ENCODE measurements at places on chromosomes 4 and X.

DNA sequence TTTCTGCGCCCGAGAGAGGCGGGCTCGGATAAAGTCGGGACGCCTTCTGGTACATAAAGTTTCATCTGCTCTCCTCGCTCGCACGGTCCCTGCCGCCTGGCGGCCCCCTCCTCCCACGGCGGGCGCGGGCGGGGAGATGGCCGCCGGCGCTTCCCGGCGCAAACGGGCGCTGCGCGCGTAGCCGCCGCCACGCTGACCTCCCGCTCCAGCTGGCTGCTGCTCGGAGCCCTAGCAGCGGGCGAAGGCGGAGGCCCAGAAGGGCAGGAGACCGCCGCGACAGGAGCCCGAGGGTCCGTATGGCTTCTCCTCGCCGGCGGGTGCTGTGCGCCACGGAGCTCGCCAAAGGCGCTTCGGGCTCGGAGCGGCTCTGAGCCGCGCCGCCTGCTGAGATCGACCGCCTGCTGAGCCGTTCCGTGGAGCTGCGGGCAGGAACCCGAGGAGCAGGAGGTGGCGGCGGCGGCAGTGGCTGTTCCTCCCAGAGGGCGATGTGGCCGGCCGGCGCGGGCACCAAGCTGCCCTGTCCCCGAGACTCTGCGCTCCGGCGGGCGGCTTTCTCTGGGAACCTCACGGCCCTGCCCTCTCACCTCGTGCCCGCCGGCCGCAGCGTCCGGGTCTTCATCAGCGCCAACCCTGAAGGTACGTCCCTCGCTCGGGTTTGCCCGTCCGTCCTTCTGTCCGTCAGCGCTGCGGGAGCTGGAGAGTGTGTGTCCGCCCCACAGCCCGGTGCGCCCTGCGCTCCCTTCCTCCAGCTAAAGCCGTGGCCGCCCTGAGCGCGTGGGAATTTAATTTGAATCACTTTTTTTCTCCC is at the start of gene NWD2:
Gene NWD2, plus strand, starts transcription at position 161 of the 808 bp plus-strand sequence. Its CDS starts 325 bp downstream, at position 486.
- peak; percentile 51 for DNase-seq

- no peak for DNase-seq
These were observed 4.4 kb upstream of the PRDM8 start for GRCh38 chr4:80192937-80193336.

GRCh38 chr4:151712777-151713176 is 48.0 kb downstream of the GATB start:
- DNase-seq = no peak

DNA sequence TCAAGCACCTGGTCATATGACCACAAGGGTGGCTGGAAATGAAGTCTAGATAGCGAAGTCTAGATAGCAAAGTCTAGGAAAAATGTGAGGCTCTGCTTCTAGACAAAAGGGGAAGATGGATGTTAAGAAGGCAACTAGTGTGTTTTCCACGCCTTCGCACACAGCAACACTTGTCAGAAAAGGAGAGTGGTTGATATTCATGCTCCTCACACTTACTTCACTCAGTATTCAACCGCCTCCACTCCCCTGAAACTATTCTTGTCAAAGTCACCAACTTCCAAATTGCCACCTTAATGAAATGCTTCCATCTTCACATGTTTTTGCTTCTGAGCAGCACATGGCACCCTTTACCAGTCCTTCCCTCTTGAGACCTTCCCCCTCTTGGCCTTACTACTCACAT is 27.7 kb upstream of the DCLK2 start:
- no peak for DNase-seq

GRCh38 chr4:116302990-116303735 is 782.2 kb downstream of the TRAM1L1 start:
- no peak for DNase-seq

- no peak for DNase-seq
These were observed 17.6 kb upstream of the CCNI start for GRCh38 chr4:77093401-77093800.

GRCh38 chrX:69119122-69119521 is 46.1 kb downstream of the PJA1 start:
- DNase-seq = no peak

- DNase-seq = no peak
These were observed 70.1 kb downstream of the NAA11 start for GRCh38 chr4:79255793-79256192.

GRCh38 chr4:40182001-40182400 is 14.8 kb upstream of the RHOH start:
- no peak for DNase-seq

DNA sequence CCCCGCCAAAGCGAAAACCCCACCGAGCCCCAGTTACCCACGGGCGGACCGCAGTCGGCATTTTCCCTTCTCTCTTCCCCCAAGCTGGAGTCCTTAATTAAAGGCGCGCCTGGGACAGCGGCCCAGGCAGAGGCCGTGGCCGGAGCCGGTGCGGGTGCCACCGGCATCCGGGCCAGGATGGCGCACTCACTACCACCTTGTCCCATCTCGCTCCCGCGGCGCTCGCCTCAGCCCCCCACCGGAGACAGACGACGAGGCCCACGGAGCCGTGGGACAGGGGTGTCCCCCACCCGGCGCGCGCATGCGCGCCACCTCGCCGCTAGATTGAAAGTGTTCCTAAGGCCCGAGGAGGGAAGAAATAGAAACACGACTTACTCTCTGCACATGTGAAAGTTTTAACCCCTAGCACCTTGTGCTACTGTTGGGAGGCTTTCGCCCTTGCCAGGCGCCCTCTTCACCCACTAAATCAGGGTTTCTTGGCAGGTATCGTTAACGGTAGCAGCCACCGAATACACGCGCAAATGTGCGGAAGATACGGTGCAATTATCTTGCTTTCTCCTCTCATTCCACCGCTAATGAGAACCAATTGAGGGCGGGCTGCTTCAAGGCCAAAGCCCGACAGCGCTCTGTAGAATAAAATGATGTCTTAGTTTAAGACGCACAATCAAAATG is 64.3 kb upstream of the CCDC160 start:
- DNase-seq = no peak

- no peak for DNase-seq
These were observed 633.6 kb downstream of the SPRY1 start for GRCh38 chr4:124030147-124030546.

DNA sequence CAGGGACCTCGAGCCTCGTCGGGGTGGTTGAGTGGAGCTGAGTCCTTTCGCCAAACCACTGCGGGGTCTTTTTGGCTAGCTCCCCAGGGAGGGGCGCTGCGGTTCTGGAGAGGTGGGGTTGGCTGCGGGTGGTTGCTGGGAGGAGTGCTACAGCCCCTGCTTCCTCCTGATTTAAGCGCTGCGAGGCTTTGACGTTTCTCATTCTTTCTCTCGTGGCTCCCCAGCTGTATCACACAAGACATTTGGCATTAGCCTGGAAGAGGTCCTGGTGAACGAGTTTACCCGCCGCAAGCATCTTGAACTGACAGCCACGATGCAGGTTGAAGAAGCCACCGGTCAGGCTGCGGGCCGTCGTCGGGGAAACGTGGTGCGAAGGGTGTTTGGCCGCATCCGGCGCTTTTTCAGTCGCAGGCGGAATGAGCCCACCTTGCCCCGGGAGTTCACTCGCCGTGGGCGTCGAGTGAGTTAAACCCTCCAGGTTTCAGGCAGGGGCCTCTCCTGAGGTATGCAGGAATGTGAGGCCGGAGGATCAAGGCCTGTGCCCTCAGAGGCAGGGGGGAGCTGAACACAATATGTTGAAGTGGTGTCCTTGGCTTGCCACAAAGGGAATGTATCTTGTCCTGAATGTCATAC is 25.5 kb downstream of the ARHGAP36 start:
- no peak for DNase-seq

- no peak for DNase-seq
These were observed 70.6 kb downstream of the FAM193A start for GRCh38 chr4:2606960-2607506.

DNA sequence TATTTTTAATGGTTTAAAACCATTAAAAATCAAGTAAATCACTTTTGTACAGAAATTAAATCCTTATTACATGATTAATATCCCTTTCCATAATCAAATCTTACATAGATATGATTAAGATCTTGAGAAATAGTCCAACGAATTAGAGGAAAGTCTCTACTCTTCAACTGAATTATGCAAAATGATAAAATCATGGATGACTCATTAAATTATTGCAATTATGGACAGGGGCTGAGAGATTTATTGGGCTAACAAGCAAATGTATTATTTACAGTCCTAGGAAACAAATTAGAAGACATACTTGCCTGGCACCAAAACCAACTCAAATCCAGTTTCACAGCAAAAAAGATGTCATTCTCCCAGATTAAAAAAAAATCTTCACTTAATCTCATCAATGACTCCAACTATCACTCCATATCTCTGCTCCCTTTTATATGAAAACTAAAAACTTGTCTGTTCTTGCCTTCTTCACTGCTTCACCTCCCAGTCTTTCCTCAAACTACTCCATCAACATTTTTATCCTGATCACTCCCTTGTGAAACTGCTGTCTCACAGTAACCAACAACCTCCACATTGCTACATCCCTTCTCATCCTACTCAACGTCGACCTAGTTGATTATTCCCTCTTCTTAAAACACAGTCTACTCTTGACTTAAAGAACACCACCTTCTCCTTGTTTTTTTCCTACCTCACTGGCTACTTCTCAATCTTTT is 18.4 kb upstream of the DDX60 start:
- no peak for DNase-seq

DNA sequence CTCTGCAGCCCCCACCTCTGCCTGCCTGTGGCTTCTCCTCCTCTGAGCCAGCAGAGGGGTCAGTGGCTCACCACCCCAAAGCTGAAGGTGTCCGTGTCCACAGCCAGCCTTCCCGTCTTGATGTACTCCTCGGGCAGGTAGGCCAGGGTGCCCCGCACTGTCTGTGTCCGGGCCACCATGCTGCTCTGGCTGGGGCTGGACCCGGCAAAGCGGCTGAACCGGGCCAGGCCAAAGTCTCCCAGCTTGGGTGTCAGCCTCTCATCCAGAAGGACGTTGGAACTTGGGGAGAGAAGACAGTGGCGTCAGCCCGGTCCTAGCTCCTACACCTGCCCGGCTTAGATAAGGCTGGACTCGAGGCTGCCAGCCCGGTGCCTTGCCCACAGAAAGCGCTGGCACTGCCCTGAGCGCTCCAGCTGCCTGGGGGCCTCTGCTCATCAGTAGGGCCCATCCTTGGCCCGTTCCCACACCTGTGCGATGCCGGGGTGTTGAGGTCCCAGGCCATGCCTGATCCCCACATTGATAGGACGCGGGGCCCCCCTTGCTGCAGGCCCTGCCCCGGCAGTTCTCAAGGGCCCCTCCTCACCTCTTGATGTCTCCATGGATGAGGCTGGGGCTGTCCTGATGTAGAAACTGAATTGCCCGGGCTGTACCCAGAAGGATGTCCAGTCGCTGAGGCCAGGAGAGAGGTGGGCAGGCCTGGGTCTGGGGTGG is 3.2 kb downstream of the IRAK1 start:
- DNase-seq = no peak

DNA sequence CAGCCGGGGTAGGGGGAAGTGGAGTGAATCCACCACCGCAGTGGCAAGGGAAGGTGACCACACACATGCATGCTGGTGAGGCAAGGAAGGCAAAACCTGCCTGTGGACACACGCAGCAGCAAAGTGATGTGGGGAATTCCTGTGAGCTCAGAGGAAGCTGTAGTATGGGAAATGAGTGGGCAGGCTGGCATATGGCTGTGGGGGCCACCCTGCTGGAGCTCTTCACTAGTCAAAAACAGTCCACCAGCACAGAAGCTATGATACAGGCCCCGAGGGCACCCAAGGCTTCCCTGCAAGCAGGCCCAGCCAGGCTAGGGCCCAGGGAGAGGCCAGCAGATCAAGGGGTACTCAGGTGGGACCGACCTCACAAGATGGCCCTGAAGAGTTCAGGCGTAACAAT is 239.1 kb downstream of the CHM start:
- DNase-seq = no peak

DNA sequence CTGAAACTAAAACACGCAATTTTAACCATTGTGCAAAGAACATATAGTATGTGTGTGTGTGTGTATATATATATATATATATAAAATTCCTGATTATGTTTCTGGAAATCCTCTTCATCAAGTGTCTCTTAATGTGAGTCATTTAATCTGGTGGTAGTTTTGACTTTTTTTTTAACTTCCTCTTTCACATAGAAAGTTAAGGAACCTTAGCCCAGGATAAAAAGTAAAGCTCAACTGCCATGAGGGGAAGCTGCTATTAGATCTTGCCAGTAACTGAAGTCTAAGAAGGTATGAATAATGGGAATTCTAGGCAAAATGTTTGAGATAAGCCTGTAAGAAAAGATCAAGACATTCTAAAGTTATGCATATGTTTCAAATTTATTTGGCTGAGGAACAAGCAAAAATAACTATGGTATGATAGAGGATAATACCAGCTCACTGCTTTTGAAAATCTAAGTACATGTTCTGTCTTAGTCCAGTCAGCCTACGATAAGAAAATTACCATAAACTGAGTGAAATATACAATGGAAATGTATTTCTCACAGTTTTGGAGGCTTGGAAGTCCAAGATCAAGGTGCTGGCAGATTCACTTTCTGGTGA is 757.0 kb downstream of the TRAM1L1 start:
- DNase-seq = no peak

GRCh38 chrX:39504850-39505259 is 592.9 kb downstream of the BCOR start:
- no peak for DNase-seq

DNA sequence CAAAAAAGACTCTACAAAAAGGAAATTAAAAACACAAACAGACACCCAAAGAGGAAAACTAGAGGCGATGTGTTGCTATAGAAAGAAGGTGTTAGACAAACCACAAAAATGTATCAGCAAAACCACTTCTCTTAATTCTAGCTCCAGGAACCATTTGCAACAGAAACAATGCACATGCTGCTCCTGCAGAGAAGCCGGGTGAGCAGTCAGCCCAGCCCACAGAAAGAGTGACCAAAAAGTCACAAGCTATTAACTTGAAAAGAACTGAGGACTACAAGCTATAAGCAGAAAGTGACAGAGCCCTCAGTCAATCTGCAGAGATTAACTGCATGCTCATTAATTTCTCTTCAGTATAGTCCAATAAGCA is 96.2 kb upstream of the KLHL13 start:
- no peak for DNase-seq

DNA sequence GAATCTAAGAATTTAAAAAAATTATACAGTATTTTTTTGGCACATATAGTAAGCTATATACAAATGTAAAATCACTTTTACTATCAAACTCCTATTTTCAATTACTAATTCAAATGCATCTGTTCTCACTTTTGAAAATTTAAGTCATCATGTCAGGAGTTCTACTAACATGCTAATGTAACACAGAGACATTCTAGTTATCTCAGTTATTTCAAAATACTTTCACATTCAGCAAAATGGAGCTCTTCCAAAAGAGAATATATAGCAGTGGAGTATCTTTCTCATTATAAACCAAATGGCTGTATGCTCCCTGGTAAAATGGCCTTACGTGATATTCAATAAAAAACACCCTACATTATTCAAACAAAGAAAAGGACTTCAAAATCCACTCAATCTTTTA is 42.3 kb downstream of the RFC1 start:
- DNase-seq = no peak

- DNase-seq = no peak
These were observed 842.2 kb downstream of the STIM2 start for GRCh38 chr4:27702730-27703431.

- no peak for DNase-seq
These were observed 10.9 kb downstream of the MTHFD2L start for GRCh38 chr4:74168841-74169240.

GRCh38 chr4:169150806-169151205 is 120.0 kb downstream of the SH3RF1 start:
- no peak for DNase-seq
